ENCODE measurements at places on chromosomes 3 and 15.

- no peak for DNase-seq
Measured at GRCh38 chr3:181701096-181701495, 10.6 kb upstream of the SOX2 start.

DNA sequence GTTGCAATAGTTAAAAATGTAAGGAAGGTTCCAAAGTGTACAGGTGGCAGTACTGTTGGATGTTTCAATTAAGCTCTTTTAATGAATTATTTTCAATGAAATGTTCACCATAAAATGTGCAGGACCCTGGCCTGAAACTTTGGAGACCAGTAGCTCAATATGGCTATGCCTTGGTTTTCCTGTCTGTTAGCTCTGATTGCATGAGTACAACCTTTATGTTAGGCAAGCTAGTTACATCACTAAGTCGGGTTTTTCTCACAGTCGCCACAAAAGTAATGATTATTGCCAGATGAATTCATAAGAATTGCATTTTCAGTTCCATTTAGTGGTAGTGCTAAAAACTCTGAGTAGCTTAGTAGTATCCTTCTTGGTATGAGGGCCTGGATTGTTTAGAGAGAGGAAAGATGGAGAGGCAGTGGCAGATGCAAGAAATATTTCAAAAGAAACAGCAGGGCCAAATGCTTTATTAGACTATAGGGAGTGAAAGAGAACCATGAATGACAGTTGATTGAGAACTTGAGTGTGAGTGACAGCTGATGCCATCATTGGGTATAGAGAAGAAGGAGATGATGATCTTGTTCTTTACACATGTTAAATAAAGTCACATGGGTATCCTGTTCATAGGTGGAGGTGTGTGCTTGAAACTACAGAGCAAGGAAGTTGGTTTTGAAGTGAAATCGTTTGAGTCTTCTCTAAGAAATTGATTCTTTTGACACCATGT lies 109.5 kb downstream of the AKAP13 start:
- no peak for DNase-seq

DNA sequence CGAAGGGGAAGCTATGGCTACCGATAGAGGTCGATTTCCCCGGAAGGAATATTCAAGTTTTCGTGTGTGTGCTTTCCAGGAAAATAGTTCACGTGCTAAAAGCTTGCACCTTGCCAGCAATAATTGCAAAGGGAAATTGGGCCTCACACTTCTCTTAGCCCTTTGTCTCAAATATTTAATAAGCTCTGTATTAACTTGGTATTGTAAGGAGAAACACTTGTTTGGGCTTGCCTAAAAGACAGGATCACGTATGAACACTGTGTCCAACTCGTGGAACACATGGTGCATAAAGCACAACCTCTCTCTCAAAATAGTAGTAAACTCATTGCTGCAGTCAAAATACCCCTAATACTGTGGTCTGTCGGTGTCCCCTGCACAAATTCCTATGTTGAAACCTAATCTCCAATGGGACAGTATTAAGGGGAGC lies 352 bp upstream of the TMF1 start:
- no peak for DNase-seq

GRCh38 chr15:93583552-93583951 lies 494.5 kb upstream of the RGMA start:
- no peak for DNase-seq

DNA sequence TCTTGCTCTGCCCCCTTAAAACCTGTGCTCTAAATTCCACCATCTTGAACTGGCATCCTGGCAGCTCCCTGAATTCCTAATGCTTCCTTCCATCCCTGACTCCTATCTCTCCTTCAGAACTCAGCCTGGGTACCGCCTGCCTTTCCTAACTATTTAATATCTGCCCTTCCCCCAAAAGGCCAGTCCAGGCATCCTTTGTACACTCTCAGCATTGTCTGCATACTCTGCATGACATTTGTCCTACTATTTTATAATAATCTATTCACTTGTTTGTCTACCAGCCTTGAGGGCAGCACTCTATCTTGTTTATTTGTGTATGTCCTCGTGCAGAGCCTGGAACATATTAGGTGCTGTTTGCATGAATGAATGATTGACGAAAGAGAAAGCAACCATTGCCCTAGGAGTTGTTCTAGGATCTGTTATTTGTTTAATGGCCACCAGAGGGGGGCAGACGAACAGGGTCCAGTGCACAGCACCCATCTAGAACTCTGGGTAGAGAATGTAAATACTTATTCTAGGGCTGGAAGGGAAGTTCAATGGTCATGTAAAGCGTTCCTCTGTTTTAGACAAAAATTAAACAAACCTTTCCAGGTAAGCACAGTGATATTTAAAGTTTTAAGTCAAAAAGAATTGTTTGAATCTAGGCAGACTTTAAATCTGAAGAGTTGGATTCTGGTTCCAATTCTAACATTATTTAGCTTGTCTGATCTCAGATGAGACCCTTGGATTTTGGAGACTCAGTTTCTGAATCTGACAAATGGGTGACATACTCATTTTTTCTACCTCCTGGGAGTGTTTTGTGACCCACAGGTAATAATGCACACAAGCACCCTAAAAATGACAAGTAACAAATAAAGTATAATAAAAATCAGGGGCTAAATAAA lies 125.8 kb upstream of the GALNT15 start:
- DNase-seq, result no peak

- DNase-seq, result no peak
Measured at GRCh38 chr15:55619783-55620182, 31.6 kb upstream of the PYGO1 start.

DNA sequence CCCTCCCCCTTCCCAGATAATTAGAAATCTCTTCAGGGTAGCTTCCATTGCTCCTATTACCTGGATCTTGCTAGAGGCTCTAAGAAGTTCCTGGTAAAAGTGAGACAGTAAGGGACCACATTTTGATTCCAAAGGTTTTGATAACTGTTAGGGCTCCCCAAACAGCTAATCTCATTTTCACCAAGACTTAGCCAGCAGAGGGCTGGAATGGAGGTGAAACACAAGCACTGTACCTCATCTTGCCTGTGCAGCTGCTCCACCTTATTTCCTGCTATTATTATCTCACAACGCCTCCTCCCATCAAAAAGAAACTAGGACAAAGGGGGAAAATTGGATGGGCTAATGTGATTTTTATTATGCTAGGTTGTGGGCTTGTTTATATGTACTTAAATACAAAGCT lies 7.3 kb downstream of the SETD5 start:
- DNase-seq, result no peak

DNA sequence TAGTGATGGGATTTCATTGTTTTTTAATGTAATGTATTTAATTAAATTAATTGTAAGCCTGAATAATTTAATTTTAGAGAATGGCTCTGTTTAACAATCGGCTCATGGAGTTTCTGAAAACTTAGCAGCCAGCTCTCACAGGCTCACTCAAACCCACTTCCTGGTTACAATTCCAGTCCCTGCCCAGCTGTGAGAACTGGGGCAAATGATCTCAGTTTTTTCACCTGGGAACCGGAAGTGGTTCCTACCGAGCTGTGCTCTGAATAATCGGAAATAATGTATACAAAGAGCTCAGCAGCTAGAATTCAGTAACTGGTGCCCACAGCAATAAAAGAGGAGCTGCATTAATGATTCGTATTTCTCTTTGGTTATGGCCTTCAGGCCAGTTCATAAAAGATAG lies 244.3 kb upstream of the MCTP2 start:
- no peak for DNase-seq

DNA sequence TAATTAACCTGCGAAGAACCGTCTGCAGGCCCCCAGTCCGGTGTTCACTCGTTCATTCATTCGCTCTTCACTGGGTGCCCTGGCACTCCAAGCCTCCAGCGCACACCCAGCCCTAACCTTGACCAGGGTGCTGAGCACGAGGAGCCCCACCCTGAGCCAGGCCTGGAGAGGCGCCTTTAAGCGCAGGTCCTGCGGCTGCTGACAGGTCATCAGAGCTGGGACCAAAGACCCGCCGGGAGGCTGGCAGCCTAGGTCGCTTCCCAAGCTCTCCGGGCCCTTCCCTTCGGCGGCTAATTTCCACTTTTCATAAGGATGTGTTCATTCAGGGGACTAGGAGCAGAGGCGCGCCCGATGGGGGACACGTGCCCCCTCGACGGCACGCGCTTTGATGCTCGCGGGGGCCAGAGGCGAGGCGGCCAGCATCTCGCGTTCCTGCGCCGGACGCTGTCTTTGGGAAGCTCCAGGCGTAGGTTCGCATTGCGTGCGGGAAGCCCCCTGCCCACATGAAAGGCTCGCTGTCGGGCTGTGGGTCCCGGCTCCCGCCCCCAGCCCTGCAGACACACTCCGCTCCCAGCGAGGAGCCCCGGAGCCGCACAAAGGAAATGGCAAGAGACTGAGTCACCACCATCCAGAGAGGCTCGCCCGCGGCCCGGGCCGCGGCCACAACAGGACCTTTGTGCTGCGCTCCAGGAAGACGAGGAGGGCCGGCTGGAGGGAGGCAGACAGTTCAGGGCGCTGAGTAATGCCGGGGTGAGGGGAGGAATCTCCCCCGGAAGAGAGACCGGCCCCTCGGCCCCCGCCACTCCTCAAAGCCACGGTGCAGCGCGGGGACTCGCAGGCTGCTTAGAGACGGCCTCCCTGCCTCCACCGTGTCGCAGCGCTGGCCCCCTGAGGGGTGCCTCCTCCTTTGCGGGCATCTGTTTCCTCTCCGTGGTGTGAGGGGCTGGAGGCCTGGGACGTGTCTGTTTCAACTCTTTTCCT lies 266.4 kb upstream of the HES1 start:
- DNase-seq, result no peak

DNA sequence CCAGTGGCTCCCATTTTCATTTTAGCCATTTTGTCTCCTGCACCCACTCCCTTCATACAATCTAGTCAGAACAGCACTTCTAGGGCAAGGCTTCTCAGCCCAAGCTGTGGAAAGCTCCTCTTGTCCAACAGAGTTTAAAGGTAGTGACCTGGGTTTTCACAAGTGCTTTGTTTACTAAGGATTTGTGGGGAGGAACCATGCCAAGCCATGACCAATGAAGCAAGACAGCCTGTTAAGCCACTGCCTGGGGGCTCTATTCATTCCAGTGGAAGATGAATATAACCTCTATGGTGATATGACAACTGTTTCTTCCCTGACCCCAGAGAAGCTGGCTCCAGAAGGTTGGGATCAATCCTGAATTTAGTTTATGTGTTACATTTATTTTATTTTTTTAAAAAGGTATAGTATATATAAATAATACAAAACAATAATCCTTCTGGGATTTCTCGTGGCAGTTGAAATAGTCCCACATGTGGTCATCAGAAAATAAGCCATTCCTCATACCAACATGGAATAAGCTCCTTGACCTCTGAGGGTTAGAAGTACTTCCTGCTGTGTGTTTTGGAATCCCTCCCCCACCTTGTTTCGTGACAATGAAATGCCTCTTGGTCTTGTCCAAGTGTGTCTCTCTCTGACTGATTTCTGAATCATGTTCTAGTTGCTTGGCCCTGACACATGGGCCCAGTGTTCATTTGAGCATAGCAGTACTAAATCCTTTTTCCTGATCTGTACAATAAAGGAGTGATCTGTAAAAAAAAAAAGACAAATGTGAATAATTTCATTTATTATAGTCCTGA lies 13.3 kb upstream of the THUMPD3 start:
- no peak for DNase-seq

DNA sequence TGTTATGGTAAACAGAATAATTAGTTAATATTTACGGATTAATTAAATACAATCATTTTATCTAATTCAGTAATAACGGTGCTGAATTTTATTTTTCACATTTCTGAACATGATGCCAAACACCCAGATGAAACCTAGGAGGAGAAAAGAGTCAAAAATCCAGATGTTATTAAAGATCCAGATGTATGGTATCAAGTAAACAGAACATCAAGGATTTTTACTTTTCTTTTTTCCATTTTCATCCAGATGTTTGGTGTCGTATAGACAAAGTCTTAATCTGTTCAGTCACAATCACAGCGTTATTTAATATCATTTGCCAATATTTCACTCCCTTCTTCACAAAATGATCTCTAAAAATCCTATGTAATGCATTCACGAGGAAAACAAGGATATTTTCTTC lies 64.0 kb upstream of the NR2F2 start:
- no peak for DNase-seq

- DNase-seq, result no peak
Measured at GRCh38 chr3:198112031-198112430, 152.0 kb downstream of the LMLN start.

DNA sequence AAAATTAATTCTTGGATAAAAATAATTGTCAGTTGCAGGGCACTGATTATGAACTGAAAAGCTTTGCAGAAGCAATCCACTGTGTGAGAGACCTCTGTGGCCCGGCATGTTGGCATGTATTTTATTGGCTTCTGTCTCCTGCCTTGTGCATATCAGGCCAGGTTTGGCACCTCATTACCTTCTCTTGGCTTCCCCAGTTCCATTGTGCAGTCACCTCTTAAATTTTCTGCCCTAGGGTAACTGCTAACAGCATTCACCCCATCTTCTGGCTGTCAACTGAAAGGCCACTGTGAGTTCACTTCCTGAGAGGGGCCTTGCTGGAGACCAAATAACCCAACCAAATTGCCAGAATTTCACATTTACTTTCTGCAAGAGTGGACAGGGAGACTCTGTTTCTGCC lies 92.7 kb upstream of the RARB start:
- DNase-seq, result no peak

DNA sequence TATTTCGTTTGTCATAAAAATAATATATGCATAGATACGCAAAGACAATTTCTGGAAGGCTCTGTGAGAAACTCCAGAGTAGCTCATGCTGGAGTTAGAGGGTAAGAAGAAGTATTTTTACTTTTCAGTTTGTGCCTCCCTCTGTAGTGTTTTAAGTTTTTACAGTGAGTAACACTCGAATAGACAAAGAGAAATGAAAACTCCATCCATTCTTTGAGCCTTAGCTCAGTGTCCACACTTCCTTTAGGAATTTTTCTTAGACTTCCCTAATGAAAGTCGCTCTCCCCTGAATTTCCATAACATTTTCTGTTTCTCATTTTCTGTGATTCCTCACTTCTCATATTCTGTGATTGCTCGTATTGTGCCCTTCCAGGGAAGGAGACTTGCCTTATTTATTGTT lies 2.1 kb downstream of the BLOC1S6 start:
- DNase-seq, result no peak

DNA sequence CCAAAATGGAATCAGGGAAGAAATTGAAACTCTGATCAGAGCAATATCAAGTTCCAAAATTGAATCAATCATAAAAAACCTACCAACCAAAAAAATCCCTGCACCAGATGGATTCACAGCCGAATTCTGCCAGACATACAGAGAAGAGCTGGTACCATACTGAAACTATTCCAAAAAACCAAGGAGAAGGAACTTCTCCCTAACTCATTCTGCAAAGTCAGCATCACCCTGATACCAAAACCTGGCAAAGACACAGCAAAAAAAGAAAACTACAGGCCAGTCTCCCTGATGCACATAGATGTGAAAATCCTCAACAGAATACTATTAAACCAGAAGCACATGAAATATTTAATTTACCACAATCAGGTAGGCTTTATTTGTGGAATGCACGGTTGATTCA lies 118.1 kb downstream of the MYRIP start:
- no peak for DNase-seq

DNA sequence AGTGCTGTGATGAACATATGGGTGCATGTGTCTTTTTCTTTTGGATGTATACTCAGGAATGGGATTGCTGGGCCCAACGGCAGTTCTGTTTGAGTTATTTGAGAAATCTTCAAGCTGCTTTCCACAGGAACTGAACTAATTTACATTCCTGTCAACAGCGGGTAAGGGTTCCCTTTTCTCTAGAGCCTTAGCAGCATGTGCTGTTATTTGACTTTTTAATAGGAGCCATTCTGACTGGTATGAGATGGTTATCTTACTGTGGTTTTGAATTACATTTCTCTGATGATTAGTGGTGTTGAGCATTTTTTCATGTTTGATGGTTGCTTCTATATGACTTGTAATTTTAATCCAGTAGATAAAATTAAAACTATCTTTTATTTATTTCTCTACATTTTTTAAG lies 1168.6 kb upstream of the ALCAM start:
- no peak for DNase-seq

All from stimulated activated CD4-positive, alpha-beta T cell treated with anti-CD3 and anti-CD28 coated beads, Interleukin-1b, Interleukin-23, amount 100 ng/mL, for 1 hour (primary cell).